Stimulated activated CD4-positive, alpha-beta T cell treated with anti-CD3 and anti-CD28 coated beads, Interleukin-1b, Interleukin-23, amount 100 ng/mL, for 4 hours (primary cell): ENCODE measurements at places on chromosomes 7 and 10.

- no peak for DNase-seq
Observed at GRCh38 chr10:92567952-92568600, 5.8 kb downstream of the IDE start.

GRCh38 chr7:112083776-112084355 lies 122.3 kb downstream of the DOCK4 start:
- DNase-seq, result no peak

- no peak for DNase-seq
Observed at GRCh38 chr10:13928451-13928850, 341.7 kb downstream of the PRPF18 start.

DNA sequence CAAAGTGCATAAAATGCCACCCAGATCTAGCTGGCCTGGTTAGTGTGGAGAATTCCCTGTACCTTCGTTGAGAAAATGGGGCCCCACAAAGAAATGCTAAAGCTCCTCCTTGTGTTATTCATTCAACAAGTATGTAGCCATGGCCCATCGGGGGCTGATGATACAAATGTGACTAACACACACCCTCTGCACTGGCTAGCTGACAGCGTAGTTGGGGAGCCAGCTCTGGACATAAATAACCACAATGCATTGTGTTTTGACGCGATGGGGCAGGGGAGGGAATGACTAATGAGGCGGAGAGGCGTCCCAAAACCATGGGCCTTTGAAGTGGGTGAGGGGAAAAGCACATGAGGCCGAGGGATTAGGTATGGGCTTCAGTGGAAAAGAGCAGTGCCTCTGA lies 28.2 kb upstream of the ASL start:
- DNase-seq, result no peak
